Stimulated activated CD8-positive, alpha-beta memory T cell treated with anti-CD3 and anti-CD28 coated beads, Interleukin-7, amount 100 ng/mL, for 1 hour (primary cell): ENCODE measurements at places on chromosomes 1 and 21.

GRCh38 chr1:24294716-24295371 is 24.3 kb upstream of the GRHL3 start:
- DNase-seq = no peak

GRCh38 chr1:241323514-241324195 is 33.4 kb downstream of the RGS7 start:
- DNase-seq = no peak

DNA sequence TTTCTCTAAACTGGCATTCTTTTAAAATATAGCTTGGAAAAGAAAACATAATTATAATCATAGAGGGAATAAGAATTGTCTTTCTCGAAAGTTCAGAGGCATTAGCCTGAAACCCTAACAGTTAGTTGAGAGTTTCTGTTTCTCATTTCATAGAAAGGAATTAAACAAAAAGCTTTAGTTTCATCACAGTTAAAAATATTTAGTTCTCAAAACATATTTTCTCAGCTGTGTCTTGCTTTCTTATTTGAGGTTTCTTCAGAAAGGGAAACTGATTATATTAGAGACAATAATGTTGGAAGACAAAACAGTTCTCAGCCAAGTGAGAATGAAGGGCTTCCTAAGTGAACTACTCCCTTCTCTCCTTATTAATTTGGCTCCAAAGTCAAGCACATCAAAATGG is 75.4 kb upstream of the C1orf105 start:
- no peak for DNase-seq

DNA sequence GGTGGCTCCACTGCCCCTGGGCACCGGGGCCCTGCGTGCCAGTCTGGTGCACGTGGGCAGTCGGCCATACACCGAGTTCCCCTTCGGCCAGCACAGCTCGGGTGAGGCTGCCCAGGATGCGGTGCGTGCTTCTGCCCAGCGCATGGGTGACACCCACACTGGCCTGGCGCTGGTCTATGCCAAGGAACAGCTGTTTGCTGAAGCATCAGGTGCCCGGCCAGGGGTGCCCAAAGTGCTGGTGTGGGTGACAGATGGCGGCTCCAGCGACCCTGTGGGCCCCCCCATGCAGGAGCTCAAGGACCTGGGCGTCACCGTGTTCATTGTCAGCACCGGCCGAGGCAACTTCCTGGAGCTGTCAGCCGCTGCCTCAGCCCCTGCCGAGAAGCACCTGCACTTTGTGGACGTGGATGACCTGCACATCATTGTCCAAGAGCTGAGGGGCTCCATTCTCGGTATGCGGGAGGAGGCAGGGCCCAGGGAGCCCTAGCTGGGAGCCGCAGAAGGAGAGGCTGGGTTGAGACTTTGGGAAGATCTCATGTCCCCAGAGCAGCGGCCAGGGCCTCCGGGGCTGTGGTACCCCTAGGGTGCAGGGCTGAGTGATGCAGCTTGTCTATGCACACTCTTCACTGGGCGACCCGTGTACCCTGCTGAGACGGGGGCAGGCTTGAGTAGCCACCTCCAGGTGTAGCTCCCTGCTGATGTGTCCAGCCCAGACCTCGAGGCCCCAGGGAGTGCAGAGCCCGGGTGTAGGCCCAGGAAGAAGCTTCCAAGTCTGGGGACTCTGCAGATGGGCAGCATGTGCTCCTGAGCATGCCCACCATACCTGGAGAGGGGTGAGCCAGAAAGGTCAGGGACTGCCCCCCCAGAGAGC is 1.8 kb downstream of the VWA1 start:
- no peak for DNase-seq

DNA sequence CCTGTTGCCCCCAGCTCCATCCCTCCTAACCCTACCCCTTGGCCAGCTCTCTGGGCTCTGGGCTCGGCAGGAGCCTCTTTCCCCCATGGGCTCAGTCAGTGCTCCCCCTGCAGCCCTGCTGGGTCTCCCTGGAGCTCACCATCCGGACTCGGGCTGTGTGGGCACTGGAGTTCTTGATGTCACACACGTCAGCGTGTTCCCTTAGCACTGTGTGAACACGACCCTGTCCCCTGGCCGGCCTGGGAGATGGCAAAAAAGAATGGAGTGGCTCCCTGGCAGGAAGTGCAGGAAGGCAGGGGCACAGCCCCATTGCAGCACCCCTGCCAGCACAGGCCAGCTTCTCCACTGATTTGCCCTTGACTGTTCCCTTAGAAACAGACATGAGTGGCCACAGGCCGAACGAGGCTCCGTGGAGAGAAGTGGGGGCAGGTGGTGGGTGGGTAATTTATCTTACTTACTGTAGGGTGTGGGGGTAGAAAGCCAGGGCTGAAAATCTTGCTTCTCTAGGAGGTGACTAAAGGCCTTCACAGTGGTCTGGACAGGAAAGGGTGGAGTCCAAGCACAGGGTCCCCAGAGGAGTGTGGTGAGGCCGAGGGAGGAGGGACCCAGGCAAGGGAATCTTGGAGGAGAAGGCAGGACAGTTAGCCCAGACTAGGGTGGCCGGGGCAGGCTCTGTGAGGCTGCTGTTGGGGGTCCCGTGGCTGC is 381.7 kb upstream of the VAMP3 start:
- no peak for DNase-seq

DNA sequence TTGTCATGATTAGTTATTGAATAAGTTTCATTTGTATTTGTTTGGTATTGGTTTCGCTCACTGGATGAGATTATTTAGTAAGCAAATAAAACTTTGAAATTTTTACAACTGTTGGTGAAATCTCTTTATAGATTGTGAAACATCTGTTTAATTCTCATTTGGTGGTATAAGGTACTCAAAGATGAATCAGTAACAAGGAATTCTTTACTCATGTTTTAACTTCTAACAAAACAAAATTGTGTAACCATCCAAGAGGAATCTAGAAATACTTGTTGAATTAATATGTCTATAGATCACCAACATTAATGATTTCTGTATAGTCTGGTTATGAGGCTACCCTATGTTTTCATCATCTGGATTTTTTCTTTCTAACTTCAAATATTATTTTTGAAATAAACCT is 62.8 kb upstream of the USP25 start:
- DNase-seq = no peak

DNA sequence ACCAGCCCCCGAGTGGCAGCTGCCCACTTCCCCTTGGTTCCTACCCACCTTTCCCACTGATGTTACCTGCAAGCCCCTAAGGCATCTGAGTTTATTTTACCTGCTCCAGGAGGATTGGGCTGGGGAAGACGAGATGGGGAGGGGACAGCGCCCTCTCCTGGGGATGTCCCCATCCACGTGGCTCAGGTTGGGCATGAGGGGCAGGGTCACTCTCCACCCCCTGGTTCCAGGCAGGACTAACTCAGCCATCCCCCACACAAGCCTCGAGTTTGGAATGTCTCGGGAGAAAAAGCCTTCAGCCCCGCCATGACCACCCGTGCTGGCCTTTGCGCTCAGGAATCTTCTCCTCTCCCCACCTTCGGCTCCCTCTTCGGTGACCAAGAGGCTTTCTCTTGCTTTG is 90.0 kb downstream of the ARHGEF10L start:
- DNase-seq = no peak

GRCh38 chr1:8398677-8399076 is 80.8 kb downstream of the SLC45A1 start:
- no peak for DNase-seq

GRCh38 chr1:162033428-162033827 is 9.8 kb upstream of the OLFML2B start:
- no peak for DNase-seq

- DNase-seq = no peak
Observed at GRCh38 chr1:203306089-203306964, 1.0 kb downstream of the BTG2 start.

DNA sequence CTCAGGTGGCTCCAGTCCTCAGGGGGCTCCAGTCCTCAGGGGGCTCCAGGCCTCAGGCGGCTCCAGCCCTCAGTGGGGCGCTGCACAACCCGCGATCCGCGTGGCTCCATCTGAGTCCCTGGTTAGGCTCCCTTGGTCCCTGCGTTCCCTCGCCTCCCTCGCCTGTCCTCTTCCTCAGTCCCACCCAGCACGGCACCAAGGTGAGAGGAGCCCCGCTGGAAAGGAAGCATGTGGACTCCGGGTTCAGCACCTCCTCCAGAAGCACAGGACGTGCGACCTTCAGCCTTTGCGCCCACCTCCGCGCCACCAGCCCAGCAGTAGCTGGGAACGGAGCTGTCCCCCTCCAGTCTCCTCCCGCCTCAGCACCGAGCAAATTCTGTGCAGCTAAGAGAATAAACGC is 8.1 kb upstream of the OR2M5 start:
- no peak for DNase-seq

GRCh38 chr1:153368495-153368894 is 6.9 kb downstream of the S100A12 start:
- no peak for DNase-seq

GRCh38 chr21:46552865-46553379 is 52.0 kb downstream of the S100B start:
- no peak for DNase-seq

- no peak for DNase-seq
Observed at GRCh38 chr1:108643492-108644335, 17.2 kb downstream of the HENMT1 start.

DNA sequence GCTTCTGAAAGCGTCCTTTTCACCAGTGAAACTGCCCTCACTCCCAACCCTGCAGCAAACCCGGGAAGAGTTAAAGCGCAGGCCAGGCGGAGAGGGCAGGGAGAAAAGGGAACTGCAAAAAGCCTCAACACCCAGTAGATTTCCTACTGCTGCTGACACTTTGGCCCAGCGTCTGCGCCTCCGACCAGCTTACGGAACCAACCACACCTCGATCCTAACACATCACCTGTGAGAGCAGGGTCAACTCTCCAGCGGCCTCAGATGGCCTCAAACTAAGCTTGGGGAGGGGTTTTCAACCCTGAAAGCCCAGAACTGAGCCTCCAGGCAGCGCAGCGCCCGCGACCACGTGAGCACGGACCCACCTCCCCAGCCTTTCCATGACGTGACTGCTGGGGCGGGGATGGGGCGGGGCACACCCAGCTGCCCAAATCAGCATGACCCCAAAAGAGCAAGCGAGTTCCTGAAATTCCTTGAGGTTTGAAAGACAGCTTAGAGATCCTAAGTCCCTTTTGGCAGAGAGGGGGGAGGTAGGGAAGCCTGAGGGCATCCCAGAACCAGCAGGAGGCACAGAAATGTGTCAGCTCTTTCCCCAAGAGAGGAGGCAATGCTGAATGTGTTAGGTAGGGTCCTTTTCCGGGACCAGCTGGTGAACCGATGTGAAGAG is 59.1 kb downstream of the ITPKB start:
- DNase-seq = peak; percentile 77

DNA sequence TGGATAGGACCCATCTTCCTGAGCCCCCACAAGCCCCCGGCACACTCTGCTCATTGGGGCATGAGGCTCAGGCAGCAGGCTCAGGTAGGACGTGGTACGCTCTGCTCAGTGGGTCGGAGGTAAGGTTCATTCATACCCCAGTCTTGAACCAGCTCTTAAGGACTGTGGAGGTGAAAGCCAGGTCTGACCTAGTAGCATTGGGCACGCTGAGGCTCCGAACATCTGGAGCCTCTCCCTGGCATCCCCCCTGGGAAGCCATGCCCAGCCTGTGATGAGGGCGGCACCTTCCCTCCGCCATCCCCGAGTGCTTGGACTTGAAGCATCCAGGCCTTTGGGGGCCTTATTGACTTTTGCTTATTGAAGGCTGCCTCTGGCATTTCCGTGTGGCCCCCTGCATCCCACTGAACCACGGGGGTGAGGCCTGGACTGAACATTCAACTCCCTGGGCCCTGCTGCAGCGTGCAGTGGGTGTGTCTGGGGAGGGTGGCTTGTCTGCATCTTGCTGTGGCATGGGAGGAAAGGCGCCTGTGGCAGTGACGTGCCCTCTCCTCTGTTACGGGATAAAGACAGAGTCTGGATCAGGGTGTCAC is 50.0 kb downstream of the FAAP20 start:
- no peak for DNase-seq
